ENCODE measurements at places on chromosomes 1 and 21.

DNA sequence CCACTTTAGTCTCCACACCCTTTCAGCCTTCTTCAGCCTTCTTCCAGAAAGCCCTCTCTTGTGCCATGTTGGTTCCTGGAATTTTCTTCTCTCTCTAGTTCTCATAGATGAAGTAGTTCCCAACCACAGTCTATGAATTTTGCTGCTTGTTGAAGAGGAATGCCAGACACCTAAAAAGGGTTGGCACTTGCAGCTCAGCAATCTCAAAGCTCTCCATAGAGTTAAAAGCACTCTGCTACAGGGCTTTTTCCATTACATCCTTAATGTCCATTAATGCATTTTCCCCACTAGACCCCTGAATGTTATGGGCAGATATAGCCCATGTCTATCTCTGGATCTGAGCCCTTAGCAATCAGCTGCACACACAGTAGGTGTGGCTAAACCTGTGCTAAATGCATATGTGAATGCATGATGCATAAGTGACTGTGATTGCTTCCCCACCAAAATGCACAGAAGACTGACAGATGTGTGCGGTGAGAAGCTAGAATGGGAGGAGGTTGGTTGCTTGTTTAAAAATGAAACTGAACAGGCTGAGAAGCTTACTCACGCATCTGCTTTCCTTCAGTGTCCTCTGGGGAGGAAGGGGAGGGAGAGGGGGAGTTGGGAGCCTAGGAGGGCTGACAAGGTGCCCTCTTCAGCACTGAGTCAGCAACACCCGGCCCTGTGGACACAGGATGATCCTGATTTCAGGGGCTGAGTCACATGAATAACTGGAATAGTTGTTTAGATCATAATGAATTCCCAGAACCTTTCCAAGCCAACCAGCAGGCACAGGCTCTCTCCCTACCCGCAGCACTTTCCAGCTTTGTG is 146.1 kb upstream of the FGGY start:
- DNase-seq, result peak; percentile 58

DNA sequence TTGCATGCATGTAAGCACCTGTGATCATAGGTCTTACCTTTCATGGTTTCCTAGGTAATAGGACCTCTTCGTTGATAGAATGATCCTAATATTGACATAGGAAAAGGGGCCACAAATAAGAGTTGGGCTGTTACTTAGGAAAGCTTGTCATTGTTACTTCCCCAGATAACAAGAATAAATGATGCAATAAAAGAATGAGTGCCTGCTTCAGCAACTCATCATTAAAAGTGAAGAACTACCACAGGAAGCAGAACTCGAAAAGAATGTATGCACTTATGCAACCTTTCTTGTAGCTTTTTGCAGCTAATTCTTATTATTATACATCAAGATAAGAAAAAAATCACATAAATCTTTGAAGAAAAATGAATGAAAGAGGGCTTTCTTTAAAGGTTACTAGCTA is 548.6 kb downstream of the LTN1 start:
- no peak for DNase-seq

- DNase-seq, result no peak
Observed at GRCh38 chr1:165496501-165496900, 47.3 kb upstream of the LRRC52 start.

GRCh38 chr1:87024936-87025540 is 110.6 kb downstream of the HS2ST1 start:
- peak; percentile 25 for DNase-seq

DNA sequence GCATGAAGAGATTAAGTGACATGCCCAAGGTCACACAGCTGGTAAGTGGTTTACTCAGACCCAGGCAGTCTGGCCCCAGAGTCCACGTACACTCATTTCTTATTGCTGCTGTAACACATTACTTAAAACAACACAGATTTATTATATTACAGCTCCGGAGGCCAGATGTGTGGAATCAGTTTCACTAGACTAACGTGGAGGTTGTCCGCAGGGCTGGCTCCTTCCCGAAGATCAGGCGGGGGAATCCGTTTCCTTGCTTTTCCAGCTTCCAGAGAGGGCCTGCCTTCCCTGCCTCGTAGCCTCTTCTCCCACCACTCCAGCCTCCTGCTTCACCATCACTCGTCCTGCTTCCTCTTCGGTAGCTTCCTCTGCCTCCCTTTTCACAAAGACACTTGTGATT is 81.2 kb downstream of the KCNN3 start:
- DNase-seq, result no peak

DNA sequence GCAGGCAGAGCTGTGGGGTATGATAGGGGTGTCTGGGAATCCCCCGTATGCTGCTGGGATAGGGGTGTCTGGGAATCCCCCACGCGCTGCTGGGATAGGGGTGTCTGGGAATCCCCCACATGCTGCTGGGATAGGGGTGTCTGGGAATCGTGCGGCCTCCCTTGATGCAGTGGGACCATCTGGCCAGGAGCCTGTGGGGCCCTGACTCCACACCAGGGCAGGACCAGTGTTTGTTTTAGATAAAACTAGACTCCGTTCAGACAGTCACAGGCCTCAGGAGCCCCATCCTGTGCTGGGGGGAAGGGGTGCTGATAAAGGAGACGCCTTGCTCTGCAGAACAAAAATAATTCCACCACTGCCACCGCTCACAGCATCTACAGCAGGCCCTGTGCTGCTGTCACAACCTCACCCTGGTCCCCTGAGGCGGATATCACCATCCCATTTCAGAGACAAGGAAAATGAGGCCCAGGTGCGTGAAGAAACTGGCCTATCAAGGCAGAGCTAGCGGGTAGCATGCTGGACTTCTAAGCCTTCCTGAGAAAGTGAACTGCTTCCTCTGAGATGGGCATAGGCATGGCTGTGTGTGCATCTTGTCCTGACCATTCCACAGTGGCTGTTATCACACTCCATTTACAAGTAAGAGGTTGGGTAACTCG is 24.0 kb downstream of the ECE1 start:
- DNase-seq, result no peak

DNA sequence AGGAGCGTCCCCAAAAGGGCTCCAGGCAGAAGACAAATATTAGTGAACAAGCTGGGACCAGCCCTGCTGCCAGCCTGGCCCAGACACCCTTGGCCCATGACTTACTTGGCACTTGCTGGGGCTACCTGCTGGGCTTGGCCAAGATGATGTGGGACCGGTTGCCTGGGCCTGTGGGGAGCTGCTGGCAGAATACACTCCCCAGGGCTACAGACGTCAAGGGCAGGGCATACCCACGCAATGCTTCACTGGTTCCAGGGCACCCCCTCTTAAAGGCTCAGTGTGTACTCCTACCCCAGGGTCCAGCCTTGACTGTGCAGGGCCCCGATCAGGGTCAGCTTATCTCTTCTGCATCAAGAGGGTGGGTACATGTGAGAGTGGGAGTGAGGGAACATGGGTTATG is 106.5 kb upstream of the SLC2A1 start:
- DNase-seq, result no peak

GRCh38 chr21:45499970-45500577 is 42.2 kb downstream of the SLC19A1 start:
- DNase-seq, result no peak

Data from NCI-H524 (cell line).